Lung (tissue), 17 donors: ENCODE measurements at places on chromosomes 11 and 22. TPM values are rescaled to one million over a fixed set of nuclear protein-coding genes. Genes with fewer than 3 reads are reported as not detected.

DGAT2 gene
- total RNA-seq, result 11.1 TPM

OR4A16 gene
- not detected for total RNA-seq

OR51I1 gene
- 3.2 TPM for total RNA-seq

ALDH3B2 gene
- 4.8 TPM for total RNA-seq

PYGM gene
- total RNA-seq, result 3.7 TPM

ANO5 gene
- total RNA-seq, result 2.8 TPM

- H3K27ac ChIP-seq, result no peak overlapping the region
- peaks cover 28% of the 10 kb centered on the region for H3K4me1 ChIP-seq
- no peaks in the 10 kb centered on the region for H3K27me3 ChIP-seq
- no peaks in the 10 kb centered on the region for H3K36me3 ChIP-seq
These were observed 59.1 kb downstream of the CLMP start for GRCh38 chr11:123135863-123136446.

GRCh38 chr11:41201156-41201555 is 258.3 kb downstream of the LRRC4C start:
- no peaks in the 10 kb centered on the region for H3K36me3 ChIP-seq
- DNase-seq, result peak; percentile 72
- no peaks in the 10 kb centered on the region for H3K27me3 ChIP-seq
- no peak overlapping the region for H3K27ac ChIP-seq
- H3K4me1 ChIP-seq, result peaks cover 2% of the 10 kb centered on the region

- no peak overlapping the region for H3K4me3 ChIP-seq
- peaks cover 4% of the 10 kb centered on the region for H3K27me3 ChIP-seq
- DNase-seq, result no peak
- H3K36me3 ChIP-seq, result no peaks in the 10 kb centered on the region
- H3K27ac ChIP-seq, result no peak overlapping the region
These were observed 182.8 kb upstream of the SYN3 start for GRCh38 chr22:33240888-33241475.

DNA sequence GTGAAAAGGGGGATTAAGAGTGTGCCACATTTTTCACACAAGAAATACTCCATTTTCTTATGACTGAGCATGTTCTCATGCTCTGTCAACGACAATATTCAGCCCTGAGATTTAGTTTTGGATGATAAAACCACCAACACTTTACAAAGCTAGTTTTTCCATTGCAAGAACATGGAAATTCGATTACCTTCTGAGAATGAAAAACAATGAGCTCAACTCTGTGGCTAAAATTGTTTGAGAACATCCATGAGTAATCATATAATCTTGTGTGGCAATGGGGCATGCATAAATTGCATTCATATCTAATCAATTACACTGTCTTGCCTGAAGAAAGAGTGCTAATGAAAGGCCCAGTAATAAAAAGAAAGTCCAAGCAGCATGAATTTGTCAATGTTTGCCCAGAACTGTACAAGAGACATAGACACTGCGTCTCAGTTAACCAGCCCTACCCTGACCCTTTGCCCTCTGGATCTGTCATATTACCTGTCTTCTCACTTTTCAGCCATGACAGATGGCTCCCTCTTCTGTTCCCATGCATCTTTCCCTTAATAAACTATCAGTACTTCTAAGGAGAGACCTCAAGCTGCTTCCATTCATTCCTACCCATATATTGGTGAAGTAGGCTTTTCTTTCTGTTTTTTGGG is 253.4 kb downstream of the FAM76B start:
- peaks cover 5% of the 10 kb centered on the region for H3K4me1 ChIP-seq
- no peak overlapping the region for H3K4me3 ChIP-seq
- no peaks in the 10 kb centered on the region for H3K36me3 ChIP-seq
- no peak for DNase-seq

GRCh38 chr22:20211997-20212753 is 55.9 kb downstream of the RTN4R start:
- peak; percentile 82 for DNase-seq
- H3K36me3 ChIP-seq, result no peaks in the 10 kb centered on the region
- H3K4me1 ChIP-seq, result no peaks in the 10 kb centered on the region
- no peaks in the 10 kb centered on the region for H3K27me3 ChIP-seq

DNA sequence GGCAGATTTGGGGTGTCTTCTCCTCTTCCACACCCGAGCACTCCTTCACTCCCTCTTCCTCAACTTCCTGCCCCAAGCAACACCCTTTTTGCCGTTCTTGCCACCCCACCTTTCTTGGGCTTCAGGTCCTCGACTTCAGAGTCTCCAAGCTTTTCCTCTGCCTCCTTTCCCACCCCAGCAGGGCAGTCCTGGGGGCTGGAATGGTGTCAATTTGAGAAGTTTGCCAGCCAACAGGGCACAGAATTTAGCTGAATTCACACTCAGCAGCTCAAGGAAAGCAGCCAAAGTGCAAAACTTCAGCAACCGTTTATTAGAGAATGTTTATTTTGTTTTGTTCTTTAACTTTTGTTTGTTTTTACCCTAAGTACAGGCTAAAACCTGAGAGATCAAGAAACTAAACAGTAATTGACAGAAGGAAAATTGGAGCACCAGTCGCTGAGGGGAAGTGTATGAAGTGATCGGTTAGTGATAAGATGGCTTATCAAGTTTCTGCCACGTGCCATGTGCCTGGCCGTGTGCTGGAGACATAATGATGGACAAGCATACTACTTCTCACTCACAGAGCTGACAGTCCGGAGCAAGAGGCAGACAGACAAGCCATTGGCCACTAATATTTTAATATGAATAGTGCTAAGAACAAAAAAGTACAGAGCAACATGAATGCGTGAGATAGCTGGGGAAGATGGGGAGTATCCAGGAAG is 44.4 kb downstream of the AHNAK start:
- DNase-seq, result no peak
- H3K4me1 ChIP-seq, result peaks cover 13% of the 10 kb centered on the region
- no peaks in the 10 kb centered on the region for H3K27me3 ChIP-seq
- H3K27ac ChIP-seq, result peak overlapping the region; percentile 60
- no peaks in the 10 kb centered on the region for H3K36me3 ChIP-seq

GRCh38 chr11:32081901-32082300 is 9.0 kb upstream of the RCN1 start:
- no peak for DNase-seq
- peaks cover 3% of the 10 kb centered on the region for H3K27me3 ChIP-seq
- H3K36me3 ChIP-seq, result no peaks in the 10 kb centered on the region
